Stimulated activated CD8-positive, alpha-beta memory T cell treated with anti-CD3 and anti-CD28 coated beads, Interleukin-2, amount 100 ng/mL, for 1 hour (primary cell): ENCODE measurements at places on chromosomes 3 and 15.

DNA sequence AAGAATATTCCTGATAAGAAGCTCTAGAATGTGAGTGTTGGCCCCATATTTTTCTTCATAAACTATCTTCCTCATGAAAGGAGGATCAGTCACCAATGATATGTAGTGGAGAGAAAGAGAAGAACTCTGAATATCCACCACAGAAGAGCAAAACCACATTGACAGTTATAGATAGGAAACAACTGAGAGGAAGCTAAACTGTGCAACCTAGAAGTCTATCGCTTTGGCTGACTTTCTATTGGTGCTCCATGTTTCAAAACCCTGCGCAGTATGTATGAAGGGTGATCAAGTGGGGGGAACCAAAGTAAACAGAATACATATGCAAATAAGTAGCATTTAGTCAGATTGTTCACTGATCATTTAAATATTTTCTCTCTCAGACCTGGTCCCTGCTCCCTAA is 41.0 kb upstream of the ZNF280D start:
- DNase-seq, result no peak

DNA sequence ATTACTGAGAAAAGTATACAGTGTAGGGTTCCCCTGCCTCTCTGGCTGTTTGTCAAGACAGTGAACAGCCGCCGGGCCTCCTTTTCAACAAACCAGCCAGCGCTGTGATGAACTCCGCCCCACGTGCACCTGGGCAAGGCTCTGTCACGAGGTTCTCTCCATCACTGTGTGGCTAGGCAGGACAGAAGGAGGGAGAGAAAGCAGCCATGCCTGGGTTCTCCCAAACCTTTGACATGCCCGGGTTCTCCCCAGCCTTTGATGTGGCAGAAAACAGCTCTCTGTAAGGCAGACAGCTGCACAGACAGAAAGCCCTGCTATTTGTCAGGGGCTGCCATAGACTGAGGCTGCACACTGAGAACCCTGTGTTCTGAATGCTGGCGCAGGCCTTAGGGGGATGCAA is 101.4 kb upstream of the TRPM1 start:
- no peak for DNase-seq

DNA sequence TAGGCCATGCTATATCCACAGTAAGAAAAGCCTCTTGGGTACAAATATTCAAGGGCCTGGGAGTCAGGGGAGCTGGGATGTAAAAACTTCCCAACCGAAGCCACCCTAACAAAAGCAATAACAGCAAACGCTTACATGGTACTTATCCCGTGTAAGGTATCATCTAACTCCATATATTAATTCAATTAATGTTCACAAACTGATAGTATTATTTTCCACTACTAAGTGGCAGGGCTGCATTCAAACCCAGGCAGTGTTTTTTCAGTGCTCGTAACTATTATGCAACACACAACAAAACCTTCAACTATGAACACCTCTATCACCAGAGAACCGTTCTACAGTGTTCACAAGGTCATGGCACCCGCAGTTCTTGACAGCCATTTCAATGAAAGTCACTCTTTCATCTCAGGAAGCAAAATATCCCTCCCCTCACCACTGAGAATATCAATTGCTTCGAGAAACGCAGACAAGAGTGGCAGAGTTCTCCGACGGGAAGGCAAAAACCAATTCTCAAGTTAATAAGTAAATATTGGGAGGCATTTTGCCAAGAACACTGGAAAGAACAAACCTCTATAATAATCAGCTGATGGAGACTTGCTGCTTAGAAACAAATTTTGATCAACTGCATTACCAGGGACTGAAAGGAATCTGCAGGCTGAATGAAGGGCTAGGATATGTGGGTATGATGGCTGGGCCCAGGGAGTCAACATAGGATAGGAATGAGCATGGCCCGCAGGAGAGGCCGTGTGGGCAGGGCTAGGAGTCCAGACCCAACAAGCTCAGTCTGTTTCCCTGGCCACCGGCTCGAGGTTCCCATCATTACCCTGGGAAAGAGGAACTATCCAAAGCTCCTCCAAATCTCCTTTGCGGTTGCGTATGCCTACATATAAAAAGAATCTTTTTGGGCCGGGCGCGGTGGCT is 72.3 kb downstream of the XXYLT1 start:
- no peak for DNase-seq

DNA sequence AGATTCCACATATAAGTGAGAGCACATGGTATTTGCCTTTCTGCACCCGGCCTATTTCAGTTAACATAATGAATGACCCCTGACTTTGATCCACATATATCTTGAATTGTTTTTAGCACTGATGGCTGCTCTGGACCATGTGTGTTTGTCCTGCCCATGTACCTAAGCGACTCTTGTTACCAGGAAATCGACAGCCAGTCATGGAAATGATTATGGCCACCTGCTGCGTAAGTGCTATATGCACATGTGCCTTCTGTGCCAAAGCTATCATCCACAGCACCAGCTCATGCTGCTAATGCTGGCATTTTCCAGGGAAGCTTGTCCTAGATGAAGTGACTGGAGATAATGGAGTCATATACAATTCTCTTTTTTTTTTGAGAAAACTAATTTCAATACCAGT is 103.7 kb downstream of the PEX5L start:
- no peak for DNase-seq

GRCh38 chr3:77887611-77888010 is 847.7 kb downstream of the ROBO2 start:
- DNase-seq, result no peak

DNA sequence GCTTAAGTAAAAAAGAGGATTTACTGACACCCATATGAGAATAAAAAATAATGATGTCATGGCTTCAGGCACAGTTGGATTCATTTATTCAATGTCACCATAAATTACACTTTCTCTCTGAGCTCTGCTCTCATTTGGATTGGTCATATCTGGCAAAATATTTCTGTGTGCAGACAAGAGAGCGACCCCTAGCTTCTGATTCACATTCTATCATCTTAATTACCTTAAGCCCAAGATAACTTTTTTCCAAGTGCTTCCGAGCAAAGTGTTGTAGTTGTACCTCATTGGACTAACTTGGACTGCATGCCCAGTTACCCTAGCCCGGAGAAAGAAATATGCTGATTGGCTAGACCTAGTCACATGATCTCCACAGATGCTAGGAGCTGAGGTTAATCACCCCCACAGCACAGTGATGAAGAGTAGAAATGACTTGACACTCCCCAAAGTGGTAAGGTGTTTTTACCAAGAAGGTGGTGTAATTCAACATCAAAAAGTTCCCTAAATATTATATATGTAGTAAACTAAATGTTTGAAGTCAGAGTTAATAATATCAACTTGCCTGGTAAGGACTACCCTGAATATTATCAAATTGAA is 552.2 kb upstream of the SUCLG2 start:
- no peak for DNase-seq

DNA sequence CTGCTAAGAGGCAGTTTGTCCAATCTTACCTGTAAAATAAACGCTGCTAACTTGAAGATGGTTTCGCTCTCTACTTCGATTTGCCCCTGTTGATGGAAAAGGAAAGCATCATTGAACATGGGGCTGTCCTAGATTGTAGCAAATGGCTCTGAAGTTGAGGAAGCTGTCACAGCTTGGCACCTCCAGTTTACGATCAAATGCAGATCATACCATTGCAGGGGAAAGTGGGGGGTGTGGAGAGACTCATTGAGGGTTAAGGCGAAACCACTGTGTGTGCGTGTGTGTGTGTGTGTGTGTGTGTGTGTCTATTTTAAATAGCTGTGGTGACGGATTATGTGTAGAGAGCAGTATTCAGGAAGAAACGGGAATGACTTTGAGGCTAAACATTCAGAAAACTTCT is 127.6 kb upstream of the LMOD3 start:
- DNase-seq, result no peak

GRCh38 chr3:21477541-21478288 is 273.3 kb downstream of the ZNF385D start:
- no peak for DNase-seq

DNA sequence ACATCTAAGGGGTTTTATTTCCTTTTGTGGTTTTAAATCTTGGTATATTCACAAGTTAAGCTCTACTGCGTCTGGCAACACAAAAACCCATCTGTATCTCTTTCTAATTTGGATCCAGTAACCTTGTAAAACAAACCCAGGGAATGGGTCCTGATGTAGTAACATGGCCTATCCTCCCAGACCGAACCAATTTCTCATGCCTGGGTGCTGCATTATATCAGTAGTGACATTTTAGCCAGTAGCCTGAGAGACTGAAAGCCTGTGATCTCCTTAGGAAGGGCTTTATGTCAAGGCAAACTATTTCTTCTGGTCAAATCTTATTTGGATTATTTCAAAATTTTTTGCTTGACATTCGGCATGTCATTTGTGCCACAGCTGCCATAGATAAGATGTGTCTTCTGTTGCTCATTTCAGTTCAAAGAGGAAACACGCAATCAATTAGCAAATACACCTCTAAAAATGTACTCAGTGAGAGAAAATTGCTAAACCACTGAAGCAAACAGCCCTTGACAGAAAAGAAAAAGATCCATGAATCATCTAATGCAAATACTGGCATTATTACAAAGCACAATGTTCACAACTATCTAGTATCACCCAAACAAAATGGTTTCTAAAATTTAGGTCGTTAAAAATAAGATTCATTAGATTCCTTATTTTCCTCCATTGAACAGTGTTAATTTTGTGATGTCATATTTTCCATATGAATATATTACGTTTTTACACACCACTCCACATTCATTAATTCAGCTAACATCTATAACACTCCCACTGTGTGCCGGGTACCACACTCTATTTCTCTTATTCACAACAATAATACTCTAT is 4.0 kb downstream of the NPTN start:
- no peak for DNase-seq

GRCh38 chr3:177351757-177352158 is 154.5 kb upstream of the TBL1XR1 start:
- no peak for DNase-seq

GRCh38 chr3:65545429-65545828 is 493.3 kb downstream of the MAGI1 start:
- DNase-seq, result no peak

- DNase-seq, result no peak
Measured at GRCh38 chr3:159148466-159148865, 346.6 kb downstream of the MFSD1 start.

- DNase-seq, result no peak
Measured at GRCh38 chr3:45939341-45939771, 3.9 kb upstream of the CXCR6 start.

DNA sequence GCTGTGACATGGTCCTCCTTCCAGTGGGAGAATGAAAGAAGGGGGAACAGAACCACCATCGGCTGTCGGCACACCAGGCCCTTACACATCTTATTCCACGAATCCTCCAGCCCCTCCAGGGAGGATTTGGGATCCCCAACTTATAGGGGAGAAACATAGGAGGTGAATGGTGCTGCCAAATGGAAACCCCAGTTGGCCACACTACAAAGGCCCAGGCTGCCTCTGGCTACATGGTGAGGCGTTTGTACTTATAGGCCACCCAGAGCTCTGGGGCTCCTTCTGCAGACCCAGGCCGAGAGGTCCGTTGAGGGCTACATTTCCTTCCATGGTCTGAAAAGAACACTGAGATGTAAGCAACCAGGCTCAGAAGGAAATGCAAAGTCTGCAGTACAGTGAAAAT is 12.0 kb downstream of the AMOTL2 start:
- DNase-seq, result no peak
